ENCODE measurements at places on chromosomes 6 and 20.

- DNase-seq = no peak
These were observed 35.7 kb upstream of the ID1 start for GRCh38 chr20:31569163-31570020.

- no peak for DNase-seq
These were observed 32.9 kb downstream of the TRAM2 start for GRCh38 chr6:52543729-52544601.

DNA sequence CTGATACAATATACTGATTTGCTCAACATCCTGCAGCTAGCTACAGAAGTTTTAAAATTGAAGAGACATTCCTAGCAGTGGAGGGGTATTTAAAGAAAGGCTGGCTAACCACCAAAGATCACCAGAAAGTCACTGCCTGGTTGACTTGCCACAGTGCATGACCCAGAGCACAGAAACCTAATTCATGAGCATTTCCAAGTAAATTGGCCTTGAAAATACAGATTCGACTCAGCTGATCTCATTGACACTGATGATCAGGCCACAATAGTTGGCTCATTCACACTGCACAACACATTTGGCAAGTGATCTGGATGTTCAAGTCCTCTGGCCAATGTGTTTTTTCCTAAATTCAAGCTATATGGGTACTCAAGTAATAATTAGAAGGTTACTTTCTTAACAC is 13.3 kb upstream of the TDRD6 start:
- DNase-seq = no peak

- DNase-seq = no peak
These were observed 808.4 kb upstream of the CITED2 start for GRCh38 chr6:140182821-140183220.

Measured in right atrium auricular region (tissue), 2 donors.